ENCODE measurements at places on chromosomes 7 and 10. TPM values are rescaled to one million over a fixed set of nuclear protein-coding genes. Genes with fewer than 3 reads are reported as not detected.
A peak's percentile ranks its signal among the peaks of the same experiment; 100 is the strongest.

The MIOS gene
- 42.9 TPM for total RNA-seq

The TMEM213 gene
- total RNA-seq, result not detected

The ZNF365 gene
- total RNA-seq, result 0.27 TPM

The TAS2R5 gene
- 2.1 TPM for total RNA-seq

The TACC2 gene
- total RNA-seq, result 140 TPM

DNA sequence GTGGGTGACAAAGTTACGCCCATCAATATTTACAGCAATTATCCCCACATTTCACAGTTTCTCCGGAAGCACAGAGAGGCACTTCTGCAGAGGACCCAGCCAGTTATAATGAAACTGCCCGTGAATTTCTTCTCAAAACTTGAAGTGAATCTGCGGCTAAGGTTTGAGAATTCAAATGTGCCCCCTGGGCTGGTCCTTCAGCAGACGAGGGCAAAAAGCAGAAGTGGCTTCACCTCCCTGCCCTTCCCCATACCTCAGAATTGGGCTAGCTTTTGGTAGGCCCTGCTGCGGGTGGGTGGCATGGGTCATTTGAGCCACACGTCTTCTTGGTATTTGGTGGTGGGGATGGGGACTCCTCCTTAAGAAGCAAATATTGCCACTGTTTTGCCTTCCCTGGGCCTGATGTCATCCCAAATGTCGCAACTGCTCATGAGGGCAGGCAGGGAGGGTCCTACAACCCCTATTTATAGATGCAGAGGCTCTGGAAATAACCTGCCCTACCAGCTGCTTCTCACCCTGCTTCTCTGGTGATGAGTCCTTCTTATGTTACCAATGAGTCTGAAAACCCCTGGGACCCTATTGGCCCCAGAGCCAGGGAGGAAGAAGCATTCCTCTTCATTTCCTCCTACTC is 16.6 kb upstream of the WDFY4 start:
- DNase-seq, result peak; percentile 75

- no peak for DNase-seq
These were observed 96.1 kb upstream of the PPP2R2D start for GRCh38 chr10:131804551-131805295.

DNA sequence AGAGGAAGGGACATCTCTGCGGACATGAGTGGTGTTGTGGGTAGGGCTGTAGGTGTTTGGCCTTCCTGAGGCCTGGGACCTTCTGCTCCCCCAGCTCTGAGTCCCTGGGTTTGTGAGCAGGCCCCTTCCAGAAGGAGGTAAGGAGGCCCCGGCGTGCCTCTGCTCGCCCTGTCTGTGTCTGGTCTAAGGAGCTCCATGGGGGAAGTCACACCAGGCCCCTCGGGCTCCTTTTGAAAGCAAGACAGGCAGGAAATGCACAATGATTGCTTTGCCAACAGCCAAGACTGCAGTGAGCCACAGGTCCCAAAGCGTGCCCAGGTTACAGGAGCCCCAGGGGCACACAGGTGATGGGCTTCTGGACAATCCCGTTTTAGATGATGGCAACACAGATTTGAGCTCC is 89.5 kb downstream of the FAM53B start:
- no peak for DNase-seq

- DNase-seq, result no peak
These were observed 184.7 kb downstream of the PLPP4 start for GRCh38 chr10:120641695-120642094.

DNA sequence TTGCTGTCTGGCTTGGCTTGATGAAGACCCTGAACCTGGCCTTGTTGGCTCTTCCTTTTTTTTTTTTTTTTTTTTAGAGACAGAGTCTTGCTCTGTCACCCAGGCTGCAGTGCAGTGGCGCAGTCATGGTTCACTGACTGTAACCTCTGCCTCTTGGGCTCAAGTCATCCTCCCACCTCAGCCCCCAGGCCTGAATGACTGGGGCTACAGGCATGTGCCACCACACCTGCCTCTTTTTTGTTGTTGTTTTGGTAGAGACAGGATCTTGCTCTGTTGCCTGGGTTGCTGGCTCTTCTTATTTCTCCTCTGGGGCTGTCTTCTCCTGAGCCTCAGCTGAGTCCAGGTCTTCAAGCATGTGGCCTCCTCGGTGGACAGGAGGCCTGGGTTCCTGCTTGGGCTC is 44.7 kb downstream of the PRF1 start:
- DNase-seq, result no peak

- no peak for DNase-seq
These were observed 181.3 kb downstream of the MAGI2 start for GRCh38 chr7:79272066-79272669.

- DNase-seq, result peak; percentile 84
These were observed 75.7 kb upstream of the EFCAB10 start for GRCh38 chr7:105656922-105657521.

The HTRA1 gene
- total RNA-seq, result 26.1 TPM

- DNase-seq, result peak; percentile 53
These were observed 67.3 kb upstream of the KLF6 start for GRCh38 chr10:3852147-3852904.

GRCh38 chr10:116723428-116724281 is 18.7 kb downstream of the HSPA12A start:
- no peak for DNase-seq

All from Peyer's patch (tissue), 4 donors.